ENCODE measurements at places on chromosomes 12 and 14.
A peak's percentile ranks its signal among the peaks of the same experiment; 100 is the strongest.

DNA sequence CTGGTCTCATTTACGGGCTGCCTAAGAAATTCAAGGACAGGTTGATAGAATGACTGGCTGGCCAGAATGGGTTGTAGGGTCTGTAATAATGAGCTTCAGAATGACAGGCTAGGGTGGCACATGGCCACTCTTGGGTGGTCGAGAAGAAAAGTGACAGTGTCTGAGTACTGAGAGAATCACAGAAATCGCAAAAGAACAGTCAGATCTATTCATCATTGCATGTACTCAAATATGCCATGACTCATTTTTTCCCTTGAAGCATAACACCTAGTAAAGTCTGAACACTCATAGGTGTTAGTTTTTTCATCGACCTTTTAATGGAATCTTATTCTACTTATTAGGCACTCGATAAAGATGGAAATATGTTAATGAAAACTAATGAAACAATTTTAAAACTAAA is 37.8 kb upstream of the SEL1L start:
- DNase-seq: no peak

DNA sequence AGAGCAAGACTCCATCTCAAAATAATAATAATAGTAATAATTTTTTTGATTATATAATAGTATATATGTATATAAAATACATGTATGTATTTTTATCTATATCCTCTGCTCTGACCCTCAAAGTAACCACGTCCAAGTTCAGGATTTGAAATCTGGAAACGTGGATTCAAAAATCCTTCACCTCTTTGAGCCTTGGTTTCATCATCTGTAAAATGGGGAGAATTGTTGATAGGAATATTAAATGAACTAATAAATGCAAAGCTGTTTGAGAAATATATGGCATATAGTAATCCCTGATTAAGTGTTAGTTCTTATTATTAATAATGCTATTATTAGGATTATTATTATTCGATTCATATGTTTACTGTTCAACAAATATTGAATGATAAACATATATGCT is 2.6 kb downstream of the P2RX7 start:
- DNase-seq: no peak

GRCh38 chr12:110005319-110005973 is 6.2 kb downstream of the ANKRD13A start:
- DNase-seq: no peak

DNA sequence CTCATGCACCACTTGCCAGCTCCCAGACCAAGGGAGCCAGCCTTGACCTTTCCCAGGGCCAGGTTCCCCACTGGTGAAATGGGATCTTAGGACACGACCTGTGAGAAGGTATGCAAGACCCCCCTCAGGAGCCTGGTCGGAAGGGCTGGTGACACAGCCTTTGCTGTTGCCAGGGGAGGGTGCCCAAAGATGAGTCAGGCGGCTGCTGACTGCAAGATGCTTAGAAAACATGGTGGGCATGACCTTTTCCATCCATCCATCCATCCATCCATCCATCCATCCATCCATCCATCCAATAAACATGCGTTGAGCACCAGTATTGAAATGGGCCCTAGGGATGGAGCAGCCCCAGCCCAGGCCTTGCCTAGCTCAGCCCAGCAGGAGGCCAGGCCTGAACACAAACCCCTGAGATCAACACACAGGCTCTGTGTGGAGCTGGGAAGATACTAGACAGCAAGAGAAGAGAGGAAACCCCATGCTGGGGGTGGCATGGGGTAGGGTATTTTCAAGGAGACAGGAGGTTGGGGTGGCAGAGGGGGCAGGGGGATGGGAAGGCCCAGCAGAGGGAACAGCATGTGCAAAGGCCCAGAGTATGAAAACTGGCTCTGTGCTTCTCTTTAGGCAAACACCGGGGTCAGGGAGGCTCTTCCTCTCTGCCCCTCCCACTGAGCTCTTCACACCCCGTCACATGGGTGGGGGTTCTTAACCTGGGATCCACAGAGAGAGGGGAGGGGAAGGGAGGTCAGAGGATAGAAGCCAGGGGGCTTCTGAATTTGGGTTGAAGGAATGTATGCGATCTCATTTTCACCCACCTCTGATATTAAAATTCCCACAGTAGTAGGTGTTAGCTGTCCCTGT is 26.2 kb upstream of the YY1 start:
- DNase-seq: no peak

GRCh38 chr14:69325646-69326265 is 65.8 kb downstream of the GALNT16 start:
- no peak for DNase-seq

- DNase-seq: no peak
These were observed 7.7 kb downstream of the LUM start for GRCh38 chr12:91103624-91104023.

DNA sequence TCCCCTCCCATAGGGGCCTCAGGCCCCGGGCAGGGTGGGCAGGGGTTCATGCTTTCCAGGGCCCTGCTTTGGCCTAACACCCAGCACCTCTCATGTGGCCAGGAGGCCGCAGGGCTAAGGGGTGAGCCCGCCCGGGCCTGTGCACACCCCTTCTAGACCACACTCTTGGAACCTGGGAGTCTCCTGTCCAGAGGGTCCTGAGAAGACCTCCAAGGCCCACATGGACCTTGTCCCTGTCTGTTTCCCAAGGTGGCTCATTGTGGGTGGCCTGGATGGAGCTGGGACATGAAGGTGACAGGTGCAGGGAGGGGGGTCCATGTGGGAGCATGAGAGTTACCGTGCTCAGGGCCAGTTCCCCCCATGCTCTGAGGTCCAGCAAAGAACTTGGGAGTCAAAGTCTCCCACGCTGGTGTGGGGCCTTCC is 11.6 kb downstream of the DLK1 start:
- no peak for DNase-seq

DNA sequence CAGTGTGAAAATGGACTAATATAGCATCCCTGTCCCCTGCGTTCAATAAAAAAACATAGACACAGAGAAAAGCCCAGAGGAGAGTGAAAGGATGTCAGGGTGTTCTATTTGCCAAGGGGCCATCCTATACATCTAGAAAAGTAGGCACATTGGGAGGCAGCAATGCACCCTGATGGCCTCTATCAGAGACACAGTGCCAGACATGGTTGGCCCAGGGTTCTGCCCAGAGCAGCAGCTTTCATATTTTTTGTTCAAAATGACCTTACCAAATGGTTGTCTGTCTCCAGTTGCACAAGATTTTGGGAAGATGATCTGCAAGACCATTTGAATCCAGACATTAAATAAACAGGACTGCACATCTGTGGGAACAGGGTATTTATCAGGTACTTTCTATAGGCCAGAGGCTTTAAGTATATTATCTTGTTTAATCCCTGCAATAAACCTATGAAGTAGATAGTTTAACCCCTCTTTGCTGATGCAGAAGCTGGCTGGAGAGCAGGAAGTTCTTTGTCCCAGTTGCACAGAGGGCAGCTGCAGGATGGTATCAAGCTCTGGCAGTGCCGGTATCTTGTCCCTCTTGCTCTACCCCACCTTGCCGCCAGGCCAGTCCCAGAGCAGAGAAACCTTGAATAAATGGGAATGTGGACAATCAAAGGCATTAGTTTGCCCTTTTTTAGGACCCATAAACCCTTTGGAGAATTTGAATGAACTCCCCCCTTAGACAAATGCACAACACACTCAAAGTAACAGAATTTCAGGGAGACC is 171.8 kb upstream of the PWP1 start:
- no peak for DNase-seq

DNA sequence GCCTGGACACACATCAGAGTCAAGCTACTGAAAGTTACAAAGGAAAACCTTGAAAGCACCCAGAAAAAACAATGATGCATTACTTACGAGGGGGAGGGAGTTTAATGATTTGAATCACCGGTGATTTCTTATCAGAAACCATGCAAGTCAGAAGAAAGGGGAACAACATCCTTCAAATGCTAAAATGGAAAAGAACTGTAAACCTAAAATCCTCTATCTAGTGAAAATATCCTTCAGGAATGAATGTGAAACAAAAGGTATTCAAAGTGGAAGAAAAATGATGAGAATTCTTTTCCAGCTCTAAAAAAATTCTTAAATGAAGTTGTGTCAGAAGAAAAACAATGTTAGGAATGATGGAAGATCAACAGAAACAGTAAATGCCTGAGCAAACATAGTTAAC is 16.8 kb downstream of the SCAF11 start:
- DNase-seq: peak; percentile 60

DNA sequence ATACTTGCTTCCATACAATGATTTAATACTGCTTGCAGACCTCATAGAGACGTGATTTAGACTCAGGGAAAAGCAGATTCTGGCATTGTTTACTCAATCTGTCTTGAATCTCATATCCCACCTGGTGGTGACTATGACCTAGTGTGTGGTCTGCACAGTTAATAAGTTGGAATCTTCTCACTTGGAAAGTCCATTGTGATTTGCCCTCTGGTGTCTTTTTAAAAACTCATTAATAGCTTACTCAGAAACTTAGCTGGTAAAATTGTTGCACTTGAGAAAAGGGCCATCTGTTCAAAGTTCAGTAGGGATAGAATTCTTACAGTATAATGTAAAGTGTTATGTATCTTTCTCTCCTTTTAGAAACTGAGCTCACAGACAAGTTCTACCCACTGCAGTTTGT is 106.0 kb downstream of the PELI2 start:
- no peak for DNase-seq

DNA sequence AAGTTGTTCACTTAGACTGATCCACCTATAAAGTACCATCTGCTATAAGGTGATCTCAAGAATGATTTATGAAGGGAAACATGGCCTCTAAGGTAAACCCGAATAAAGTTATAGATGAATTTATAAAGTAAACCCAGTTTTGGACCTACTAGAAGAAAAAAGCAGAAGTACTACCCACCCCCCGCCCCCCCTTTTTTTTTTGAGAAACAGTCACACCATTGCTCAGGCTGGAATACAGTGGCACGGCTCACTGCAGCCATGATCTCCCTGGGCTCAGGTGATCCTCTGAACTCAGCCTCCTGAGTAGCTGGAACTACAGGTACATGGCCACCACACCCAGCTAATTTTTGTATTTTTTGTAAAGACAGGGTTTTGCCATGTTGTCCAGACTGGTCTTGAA is 3.9 kb downstream of the ENTPD5 start:
- DNase-seq: no peak

GRCh38 chr12:70049596-70050360 is 193.5 kb upstream of the CNOT2 start:
- no peak for DNase-seq

- no peak for DNase-seq
These were observed 361.4 kb downstream of the CACNA1C start for GRCh38 chr12:2413999-2414792.

DNA sequence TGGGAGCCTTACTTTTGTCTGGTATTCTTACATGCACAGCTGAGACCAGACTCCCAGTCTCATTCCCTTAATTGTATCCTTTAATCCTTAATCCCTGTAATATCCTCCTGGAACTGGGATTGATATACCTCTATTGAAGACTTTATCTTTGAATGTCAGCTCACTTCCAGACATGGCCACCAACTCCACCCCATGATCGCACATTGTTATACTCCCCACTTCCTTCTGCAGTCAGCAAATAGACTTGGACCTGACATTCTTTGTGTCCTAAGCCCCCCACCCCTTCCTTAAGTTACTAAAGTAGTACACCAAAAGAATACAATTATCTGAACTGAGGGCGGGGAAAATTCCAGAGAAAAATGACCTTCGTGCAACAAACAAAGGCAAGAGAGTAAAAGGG is 8.6 kb upstream of the OSBPL8 start:
- no peak for DNase-seq

- DNase-seq: no peak
These were observed 37.5 kb downstream of the KCNA1 start for GRCh38 chr12:4947253-4947652.

GRCh38 chr12:104490186-104490585 is 33.4 kb downstream of the CHST11 start:
- DNase-seq: no peak

- no peak for DNase-seq
These were observed 25.4 kb downstream of the SLC35E3 start for GRCh38 chr12:68771223-68771925.

DNA sequence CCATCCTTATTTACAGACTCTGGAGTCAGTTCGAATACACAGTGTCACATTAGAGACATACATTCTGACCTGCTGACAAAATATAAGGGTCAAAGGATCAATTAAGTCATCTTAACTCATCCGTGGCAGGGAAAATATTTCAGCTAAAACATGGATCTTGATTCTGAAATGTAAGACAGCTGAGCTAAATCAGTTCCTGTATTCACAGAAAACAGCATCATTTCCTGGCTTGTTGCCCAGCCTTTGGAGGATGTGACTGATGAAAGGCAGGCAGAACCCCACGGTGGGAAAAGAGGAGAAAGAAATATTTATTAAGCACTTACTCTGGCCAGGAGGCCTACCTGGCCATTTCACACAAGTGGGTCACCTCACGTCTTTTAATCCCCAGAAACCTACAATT is 101.9 kb downstream of the GAS2L3 start:
- peak; percentile 75 for DNase-seq

- no peak for DNase-seq
These were observed 10.6 kb upstream of the ANO6 start for GRCh38 chr12:45205165-45205825.

- no peak for DNase-seq
These were observed 103.0 kb downstream of the PRMT8 start for GRCh38 chr12:3593906-3594483.

GRCh38 chr14:88255798-88256197 is 67.3 kb downstream of the KCNK10 start:
- no peak for DNase-seq

DNA sequence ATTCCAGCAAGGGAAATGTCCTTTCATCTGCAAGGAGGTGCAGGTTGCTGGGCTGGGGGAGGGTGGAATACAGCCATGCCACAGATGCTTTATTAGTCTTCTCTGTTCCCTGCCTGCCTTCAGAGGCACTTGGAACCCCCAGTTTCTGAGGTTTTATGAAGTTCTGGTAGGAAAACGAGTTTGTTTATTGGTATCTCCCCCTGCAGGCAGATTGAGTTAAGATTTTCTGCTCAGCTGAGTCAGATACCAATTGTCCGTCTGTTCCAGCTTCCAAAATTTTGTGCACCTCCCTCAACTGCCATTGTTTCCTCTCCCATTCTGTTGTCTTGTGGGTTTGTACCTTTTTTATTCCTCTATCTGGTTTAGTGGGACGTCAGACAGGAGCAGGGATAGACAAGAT is 155.6 kb downstream of the ETV6 start:
- DNase-seq: no peak

- no peak for DNase-seq
These were observed 17.5 kb downstream of the YY1 start for GRCh38 chr14:100256339-100256895.

DNA sequence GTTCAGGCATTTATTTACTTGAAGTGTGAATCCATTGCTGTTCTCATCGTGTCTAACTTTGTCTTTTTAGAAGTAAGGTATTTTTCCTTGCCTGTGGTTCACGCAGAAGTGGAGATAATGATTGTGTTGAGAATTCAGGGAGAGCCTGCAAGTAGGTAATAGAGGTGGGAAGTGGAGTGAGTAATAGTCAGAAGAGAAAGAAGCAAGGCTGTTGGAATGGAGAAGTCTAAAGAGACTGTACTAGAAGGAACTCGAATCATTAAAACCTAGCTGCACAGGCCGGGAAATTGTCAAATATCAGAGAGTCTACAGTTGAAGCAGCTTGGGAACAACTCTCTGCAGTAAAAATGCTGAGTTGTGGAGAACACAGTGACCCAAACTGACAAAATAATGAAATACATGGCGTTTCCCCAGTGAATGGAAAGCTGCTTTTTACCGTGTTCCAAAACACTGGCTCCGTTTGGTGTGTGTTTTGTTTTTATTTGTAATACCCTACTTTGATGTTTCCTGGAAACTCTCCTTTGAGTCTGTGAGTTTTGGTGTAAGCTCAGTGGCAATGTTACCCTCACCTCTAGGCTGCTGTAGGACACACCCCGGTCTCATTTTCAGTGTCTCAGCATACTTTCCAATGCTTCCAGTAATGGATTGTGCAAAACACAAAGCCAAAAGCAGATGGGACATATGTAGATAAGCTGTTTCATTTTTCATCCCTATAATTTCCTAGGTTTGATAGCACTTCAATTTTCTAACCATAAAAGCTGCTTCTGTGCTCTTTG is 146.6 kb downstream of the CRADD start:
- DNase-seq: peak; percentile 35
